ENCODE measurements at places on chromosomes 2 and 18.

DNA sequence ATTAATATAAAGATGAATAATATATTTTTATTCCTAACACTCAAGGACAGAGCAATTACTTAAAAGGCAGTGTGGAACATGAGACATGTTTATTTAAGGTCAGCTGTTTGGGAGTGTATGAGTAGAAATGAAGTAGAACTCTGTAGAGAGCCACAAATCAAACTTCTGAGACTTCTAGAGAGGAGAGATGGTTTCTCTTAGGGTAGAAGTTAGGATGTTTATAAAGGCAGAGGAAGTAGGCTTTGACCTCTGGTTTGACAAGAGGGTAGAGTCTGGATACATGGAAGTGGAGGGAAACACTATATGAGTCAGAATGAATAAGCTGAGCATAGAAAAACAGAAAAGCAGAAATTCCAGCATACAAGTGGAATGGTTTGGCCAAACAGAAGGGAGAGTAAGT lies 262.1 kb upstream of the KLHL14 start:
- DNase-seq = no peak

DNA sequence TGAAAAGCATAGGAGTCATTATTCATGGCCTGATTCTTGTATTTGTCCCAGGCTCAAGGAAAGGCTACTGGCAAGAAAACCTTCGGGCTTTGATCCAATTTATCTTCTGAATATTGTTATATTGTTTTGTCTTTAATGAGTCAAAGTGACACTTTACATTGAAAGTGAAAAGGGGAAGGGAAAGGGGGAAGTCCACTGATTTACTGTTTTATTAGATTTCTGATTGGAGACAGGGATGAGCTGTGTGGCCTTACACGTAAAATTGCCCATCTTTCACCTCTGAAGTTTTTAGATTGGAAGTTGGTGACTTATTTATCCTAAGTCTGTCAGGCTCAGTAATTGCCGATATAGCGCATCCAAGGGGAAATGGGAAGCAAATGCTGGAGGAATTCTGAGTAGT lies 843.8 kb upstream of the LRRTM1 start:
- no peak for DNase-seq

- no peak for DNase-seq
These were observed 31.1 kb downstream of the SPAG16 start for GRCh38 chr2:213315168-213315876.

DNA sequence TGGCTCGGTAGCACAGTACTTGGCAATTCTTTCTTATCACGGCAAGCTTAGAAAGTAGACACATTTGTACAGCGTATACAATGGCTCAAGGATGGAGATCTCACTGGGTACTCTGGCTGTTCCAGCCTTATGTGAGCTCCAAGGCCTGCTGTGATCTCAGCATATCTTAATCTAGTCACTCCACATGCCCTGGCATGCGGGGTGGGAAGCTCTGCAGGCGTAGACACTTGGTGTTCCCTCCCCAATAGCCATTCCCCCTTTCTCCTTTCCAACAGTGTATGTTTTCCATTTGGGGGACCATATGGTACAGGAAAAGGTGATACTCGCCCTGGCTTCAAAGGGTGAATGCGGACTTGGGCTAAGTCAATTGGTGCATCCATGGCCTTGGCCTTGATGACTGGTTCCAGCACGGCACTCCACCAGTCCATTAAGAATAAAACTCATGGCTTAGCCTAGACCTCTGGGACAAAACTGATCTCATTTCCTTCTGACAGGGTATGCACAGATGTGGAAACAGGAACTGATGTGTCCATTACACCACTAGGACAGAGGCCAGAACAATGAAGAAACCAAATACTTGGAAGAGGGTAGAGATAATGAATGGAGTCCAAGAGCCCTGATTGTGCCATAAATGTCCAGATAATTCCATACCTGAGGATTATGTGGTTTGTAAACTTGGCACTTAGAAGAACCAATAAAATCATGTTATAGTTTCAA lies 28.4 kb downstream of the TGIF1 start:
- DNase-seq = no peak

GRCh38 chr2:214069254-214069653 lies 341.6 kb upstream of the VWC2L start:
- DNase-seq = no peak

DNA sequence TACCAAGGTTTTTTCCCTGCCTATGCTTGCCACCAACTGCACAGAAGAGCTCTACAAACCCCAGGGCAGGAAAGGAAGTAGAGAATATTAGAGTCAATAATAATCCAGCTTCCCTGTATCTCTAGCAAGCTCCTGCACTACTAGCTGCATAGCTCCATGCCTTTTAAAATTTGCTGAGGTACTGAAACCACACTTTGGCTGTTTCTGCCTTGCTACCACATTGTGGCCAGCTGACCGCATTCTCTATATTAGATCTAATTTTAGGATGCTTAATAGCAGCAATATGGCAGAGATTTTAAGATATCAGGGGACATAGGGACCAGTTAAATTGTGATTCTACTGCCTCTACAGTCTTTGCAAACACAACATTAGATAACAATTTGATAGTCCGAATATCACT lies 534.6 kb downstream of the MBD2 start:
- no peak for DNase-seq

DNA sequence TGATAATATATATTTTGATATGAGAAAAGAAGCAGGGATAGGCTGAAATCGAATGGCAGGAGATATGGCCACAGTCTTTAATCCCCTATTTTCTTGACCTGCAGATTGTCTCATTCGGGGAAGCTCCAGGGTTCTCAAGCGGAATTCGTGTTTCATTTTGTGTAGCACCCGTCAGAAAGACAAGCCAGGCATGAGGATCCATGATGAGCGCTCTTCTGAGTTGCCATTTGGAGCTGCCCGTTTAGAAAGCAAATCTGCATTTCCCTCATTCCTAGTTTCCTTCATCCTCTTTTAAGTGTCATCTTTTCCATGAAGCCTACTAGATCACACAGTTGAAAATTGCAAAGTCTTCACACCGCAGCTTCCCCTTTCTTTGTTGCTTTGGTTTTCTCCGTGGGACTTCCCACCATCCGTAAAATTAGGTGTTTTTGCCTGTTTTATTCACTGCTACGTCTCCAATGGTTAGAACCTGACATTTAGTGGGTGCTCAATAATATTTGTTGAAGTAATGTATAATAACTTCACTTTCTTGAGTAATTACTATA lies 16.9 kb downstream of the HNMT start:
- no peak for DNase-seq

DNA sequence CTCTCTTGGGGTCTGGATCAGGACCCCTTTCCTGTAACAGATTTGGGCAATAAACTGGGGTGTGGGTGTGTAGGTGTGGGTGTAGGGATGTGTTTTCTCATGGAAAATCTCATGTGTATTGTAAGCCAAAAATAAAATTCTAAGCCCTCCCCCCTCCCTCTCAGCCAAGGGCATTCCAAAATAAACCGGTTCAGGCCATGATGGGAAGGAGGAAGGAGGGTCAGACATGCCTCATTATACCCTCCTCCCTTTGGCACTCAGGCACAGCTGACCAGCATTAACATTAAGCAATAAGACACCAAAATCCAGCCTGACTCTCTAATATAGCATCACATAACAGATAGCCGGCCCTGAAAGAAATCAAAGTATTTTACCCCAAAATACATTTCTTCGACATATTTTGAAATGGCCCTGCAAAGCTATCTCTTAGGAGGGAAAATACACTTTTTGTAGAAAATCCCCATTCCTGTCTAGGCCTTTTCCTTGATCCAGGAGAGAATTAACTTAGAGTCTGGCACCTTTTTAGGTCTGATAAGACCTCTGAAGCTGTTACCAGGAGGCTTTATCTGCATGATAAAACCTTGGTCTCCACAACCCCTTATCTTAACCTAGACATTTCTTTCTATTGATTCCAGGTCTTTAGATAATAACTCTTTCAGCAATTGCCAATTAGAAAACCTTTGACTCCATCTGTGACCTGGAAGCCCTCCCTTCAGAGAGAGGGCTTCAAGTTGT lies 128.7 kb upstream of the COL5A2 start:
- DNase-seq = no peak

DNA sequence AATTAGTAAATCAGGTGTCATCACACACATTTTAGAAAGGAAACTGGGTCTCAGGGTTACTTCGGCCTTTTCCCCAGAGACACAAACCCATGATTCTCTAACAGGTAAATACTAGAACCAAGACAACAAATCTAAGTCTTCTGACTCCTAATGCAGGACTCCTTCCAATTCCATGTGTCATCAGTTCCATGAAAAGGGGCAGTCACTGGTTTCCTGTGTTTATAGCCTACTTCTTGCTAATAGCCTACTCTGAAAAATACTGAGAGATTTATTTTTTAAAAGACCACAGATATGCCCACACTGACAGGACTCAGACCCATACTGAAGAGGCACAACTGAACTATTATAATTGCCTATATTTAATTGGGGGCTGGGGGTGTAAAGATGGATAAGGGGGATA lies 33.0 kb downstream of the RAB1A start:
- DNase-seq = no peak

- no peak for DNase-seq
These were observed 188.2 kb downstream of the PLCL1 start for GRCh38 chr2:197992482-197993133.

DNA sequence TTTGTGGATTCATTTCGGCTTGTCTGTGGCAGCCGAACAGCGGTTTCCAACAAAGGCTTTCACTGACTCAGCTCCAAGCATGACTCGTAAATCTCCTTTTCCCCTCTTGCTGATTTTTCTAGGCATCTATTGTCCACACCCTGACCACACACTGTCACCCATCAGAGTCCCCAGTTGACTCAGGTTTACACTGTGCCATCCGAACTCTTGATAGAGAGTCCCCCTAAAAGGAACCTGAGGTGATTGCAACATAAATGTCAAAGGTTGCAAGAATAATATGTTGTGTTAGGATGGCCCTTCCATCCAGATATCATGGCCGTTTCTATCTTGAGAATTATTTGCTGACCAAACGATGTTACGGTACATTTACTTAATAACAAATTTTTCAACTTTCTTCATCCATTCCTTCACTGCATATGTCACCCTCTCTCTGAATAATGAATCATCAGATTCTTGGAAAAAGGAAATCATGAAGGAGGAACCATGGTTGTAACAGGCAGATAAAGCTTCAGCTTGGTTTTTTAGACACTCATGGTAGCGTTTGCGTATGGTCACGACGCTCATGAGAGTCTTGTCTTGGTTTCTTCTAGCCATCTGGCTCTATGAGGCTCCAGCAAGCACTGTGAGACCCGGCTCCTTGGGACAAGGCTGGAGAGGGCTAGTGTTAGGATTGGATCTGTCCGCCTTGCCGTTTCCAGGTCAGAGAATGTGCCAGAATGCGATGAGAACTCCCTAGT lies 72.1 kb downstream of the NPAS2 start:
- DNase-seq = no peak

- DNase-seq = no peak
These were observed 501.7 kb upstream of the TCF4 start for GRCh38 chr18:56089612-56090258.

DNA sequence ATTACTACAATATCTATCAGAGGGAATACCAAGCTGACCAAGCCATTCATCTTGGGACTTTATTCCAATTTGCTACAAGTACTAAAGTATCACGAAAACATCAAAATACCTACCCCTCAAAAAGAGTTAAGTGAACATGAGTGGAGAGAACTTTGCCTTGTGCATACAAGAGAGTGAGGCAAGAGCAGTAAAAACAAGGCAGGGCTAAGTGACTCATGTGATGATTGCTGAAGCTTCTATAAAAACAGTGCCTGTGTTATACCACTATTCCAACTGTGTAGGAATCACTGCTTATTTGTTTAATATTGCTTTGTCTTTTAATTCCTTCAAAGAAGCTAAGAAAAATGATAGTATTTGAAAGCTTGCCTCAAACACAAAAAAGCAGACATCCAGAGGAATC lies 61.2 kb downstream of the FARSB start:
- DNase-seq = no peak

GRCh38 chr18:46042571-46043123 lies 29.4 kb downstream of the PSTPIP2 start:
- DNase-seq = no peak

GRCh38 chr18:7879717-7880116 lies 312.6 kb downstream of the PTPRM start:
- DNase-seq = no peak

GRCh38 chr2:67075530-67076238 lies 321.4 kb upstream of the ETAA1 start:
- DNase-seq = no peak

GRCh38 chr2:18566145-18566769 lies 5.8 kb upstream of the RDH14 start:
- DNase-seq = no peak

DNA sequence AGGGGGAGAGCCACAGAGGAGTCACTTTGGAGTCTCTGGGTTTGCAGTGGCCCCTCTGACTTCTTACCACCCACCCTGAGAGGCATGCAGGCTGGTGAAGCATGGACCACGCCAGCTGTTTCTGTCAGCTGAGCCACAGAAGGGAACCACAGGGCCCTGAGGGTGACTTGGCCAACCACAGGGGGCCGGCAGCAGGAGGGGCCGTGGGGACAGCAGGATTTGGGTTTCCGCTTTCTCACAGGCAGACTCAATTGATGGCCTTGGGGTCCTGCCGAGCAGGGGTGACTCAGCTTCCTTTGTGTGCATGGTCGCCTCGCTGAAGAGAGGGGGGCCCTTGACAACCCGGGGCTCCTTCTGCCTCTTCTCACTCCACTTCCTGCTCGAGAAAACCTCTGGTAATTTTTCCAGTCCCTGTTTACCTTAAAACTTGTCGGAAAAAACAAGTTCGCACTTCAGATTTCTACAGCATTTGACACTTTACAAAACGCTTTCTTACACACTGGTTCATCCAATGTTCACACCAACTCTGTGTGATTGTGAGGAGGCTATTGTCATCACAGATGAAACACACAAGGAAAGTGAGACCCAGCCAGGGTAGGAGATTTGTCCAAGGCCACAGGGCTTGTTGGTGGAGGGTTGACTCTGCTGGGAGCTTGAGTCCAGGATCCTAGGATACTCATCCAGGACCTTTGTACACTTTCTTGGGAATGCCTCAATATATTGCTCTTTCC lies 311.2 kb downstream of the LPIN1 start:
- peak; percentile 27 for DNase-seq

DNA sequence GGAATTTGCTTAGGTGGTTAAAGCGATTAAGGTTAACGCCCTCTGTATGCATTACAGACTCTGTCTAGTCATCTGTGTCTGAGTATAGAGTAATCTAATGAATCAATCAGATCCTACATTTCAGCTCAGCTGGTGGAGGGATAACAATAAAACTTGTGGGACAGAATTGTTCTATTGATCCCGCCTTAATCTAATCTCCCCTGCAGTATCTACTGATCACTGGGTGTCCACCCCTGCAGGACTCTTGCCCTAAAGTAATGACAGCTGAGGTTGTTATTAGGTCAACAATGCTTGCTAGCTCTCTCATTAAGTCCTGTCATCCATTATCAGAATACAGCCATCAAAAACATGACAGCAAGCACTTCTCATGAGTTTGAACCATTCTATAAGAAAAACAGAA lies 462.6 kb upstream of the TMEFF2 start:
- DNase-seq = no peak

Data from stimulated activated CD4-positive, alpha-beta T cell treated with anti-CD3 and anti-CD28 coated beads, Interleukin-4, amount 100 ng/mL, for 4 hours (primary cell).